ENCODE measurements at places on chromosomes 4 and X. TPM values are rescaled to one million over a fixed set of nuclear protein-coding genes. Genes with fewer than 3 reads are reported as not detected.

DNA sequence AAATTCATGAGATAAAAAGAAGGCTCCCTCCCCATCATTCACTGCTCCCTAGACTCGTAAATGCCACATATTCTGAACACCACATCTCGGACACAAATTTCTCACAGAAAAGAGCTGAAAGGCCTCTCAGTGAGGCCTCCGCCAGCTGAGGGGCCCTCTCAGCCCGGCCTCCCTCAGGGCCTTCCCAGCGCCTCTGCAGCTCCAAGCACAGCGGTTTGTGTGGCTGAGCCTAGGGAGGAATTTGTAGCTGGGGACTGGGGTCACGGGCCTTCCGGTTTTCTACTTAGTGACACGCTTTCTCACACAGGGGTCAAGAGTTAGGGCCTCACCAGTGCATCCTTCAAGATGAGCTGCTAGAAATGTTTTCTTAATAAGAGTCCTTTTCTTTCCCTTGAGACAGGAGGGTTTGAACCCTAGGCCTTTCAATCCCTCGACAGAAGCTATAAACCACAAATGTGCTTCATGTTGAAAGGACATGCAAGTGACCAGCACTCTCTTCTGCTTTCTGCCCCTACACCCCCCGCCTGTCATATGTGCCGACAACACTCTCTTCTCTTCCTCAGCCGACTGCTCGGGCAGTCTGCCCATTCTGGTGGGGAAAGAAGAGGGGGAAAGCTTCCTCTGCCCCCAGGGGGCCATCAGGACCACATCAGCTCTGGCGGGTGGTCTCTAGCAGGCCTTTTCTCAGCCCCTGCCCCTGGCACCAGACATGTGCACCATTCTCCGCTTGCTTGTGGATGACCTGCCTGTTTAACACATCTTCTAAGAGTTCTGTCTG is 104.9 kb downstream of the CHIC2 start:
- DNase-seq: no peak

GRCh38 chrX:77009691-77010090 is 437.5 kb upstream of the FGF16 start:
- DNase-seq: no peak

GRCh38 chr4:100540131-100540530 is 22.3 kb upstream of the EMCN start:
- no peak for DNase-seq

DNA sequence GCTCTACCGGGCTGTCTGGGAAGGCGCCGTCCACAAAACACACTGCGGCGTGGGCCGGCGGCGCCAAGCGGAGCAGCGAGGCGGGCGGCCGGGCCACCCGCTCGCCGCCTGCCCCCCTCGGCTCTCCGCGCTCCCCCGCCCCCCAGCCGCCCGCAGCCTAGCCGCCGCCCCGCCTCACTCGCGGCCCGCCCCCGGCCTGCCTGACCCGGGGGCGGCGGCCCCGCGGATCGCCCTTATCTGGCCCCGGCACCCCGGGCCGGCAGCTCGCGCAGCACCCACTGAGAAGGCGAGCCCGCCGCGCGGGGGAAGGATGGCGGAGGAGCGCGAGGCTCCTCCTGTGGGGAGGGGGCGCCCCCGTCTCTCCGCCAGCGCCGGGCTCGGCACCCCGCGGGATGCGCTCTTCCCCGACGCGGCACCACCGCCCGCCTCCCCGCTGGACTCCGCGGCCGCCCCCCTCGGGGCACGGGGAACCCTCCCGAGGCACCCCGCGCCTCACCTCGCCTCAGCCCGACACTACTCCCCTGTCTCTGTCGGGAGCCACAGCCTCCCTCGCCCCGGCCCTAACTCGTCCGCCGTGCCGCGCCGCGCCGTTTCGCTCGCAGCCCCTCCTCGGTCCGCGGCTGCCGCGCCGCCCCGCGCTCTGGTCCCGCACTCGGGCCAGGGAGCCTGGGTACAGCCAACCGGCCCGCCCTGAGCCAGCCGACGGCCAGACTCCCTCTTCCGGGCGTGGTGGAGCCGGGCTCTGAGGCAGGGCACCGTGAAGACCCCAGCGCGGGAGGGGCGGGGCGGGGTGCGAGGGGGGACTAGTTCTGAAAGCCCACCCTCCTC is 566 bp downstream of the ATP11C start:
- no peak for DNase-seq

DNA sequence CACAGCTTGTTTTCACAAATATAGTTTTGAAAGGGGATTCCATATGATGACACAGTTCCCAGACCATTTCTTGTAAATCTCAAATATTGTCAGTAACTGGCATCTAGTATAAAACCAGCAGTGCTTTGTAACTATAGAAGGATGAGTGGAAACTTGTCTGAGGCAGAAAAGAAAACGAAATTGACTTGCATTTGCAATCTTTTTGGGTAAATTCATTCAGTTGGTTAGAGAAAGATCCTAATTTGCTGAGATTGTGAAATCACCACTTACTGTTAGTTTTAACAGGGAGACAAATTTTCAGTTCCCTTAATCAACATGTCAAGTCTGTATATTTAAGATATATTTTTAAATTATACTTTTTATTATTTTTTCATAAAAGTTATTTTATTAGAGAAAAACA is 71.5 kb upstream of the VEGFC start:
- DNase-seq: no peak

Gene ASB5
- polyA plus RNA-seq: not detected

Gene ATOH1
- not detected for polyA plus RNA-seq

Measured in HepG2 (cell line).